ENCODE measurements at places on chromosomes 5 and 9.

DNA sequence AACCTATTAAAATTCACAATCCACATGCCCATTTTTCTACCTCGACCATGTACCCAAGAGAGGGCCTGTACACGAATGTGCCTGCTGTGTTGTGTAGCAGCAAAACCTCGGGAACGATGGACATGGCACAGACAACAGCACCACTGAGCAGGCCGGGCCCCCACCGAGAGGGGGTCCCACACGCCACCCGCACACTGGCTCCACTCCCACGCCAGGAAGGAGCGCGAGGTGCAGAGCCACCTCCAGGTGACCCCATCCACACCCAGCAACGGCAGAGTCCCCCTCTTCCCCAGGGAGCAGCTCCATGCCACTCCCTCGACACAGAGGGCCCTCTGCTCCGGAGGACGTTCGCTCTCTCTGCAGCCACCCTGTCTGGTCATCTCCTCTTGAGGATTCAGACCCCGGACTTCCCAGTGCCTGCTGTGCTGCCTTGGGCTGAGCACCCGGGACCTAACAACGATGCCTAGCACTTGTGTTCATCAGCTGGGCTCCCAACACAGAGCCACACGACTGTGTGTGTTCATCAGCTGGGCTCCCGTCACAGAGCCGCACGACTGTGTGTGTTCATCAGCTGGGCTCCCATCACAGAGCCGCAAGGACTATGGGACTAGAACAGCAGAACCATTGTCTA, 25.3 kb upstream of the ADAMTS2 start:
- no peak for DNase-seq

GRCh38 chr5:64587370-64587769, 81.6 kb downstream of the RGS7BP start:
- no peak for DNase-seq

- DNase-seq = no peak
Observed at GRCh38 chr9:31210978-31211570, 1173.4 kb upstream of the ACO1 start.

DNA sequence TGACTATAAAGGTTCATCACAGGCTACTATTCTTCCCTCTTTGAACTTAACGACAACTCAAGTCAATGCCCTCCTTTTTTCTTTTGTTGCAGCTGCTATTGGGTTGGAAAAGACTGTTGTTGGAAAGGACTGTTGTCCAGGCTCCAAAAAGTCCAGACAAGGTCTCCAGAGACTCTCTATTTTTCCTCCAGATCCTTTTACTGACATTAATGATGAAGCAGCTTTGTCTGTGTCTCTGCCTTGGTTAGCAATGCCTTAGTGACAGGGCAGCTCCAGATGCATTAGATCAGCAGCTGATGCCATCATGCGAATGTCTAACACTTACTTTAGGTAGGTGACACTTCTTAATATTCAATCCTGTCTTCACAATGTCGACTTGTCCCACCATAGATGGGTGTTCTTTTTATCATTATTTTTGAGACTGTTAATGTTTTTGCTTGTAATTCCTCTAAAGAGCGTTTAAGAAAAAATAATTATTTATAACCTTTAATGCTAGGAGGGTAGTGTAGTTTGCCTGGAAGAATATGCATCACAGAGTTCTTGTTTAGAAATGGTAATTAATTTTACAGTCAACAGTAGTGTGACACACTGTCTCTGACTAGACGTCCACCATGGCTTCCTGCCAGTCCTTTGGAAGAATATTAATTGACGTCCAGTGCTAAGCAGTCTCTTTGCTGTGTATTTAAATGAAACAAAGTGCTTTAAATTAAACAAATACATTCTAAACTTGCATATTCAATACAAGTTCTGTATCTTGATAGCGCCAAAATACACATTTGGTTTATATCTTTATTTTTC, 492.2 kb downstream of the NR2F1-AS1 start:
- no peak for DNase-seq

DNA sequence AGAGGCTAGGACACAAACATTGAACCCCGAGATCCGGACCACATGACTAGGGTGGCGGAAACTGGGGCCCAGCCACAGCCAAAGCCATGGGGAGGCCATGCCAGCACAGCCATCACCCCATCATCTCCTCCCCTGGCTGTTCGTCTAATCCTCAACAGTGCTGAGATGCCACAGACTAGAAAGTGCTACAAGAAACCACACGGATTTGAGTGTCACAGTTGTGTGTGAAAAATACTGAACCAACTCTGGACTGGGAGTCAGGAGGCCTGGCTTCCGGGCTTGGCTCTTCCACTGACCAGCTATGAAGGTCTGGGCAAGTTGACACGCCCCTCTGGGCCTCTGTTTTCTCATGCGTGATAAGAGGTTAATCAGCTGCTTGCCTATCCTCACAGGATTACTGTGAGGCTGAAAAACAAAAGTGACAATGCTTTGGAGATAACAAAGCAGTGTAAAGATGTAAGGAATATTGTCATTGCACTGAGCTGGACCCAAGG, 38.8 kb upstream of the SHB start:
- no peak for DNase-seq

DNA sequence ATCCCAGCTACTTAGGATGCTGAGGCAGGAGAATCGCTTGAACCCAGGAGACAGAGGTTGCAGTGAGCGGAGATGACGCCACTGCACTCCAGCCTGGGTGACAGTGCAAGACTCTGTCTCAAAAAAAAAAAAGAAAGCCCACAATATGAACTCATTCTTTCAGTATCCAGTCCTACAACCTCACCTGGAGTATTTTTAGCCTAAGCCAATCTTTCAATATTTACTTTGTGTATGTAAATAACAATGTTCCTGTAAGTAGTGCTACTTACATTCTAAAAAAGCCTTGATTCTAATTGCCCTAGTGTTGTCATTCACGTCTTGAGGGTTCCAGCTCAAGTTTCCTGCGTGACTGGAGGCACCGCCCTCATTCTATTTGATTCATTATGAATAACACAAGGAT, 62.0 kb downstream of the BHMT start:
- DNase-seq = no peak

DNA sequence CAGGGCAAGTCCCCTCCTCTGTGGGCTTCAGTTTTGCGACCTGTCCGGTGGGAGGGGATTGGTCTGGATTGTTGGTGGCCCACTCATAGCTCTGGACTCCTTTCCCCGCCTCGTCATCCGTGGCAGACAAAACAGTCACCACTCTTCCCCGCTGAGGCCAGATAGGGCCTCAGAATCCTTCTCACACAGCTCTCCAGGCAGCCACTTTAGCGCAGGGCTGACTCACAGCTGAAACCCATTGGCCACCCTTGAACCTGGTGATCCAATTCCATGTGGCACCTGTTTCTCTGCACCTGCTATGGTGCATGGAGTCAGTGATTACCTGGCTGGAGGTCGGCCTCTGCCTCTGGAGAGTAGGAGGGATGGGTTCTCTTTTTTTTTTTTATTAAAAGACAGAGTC, 15.8 kb upstream of the CACFD1 start:
- DNase-seq = no peak

DNA sequence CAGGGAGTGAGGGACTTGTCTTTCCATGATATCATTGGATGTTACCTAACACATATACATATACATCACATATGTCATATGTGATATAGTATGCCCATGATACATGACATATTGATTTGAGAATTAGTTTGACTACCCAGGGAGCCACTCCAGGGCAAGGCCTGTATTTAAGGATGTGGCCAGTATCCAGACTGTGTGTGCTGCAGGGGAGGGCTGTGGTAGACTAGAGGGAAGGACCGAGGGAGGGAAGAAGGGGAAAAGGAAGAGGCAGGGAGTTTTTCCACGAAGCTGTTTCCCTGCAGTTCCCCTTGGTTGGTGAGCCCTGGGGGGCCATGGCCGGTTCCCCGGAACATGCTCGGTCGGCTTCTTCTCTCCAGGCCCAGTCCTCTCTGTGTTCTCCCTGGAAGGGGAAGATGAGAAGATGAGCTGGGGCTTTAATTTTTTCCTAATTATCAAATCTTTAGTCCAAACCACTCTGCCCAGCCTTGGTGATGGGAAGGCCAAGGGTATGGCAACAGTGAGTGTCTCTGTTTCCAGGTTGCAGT, 48.7 kb downstream of the NSUN2 start:
- DNase-seq = no peak

GRCh38 chr9:115127191-115127817, 9.3 kb upstream of the TNC start:
- DNase-seq = no peak

- no peak for DNase-seq
Observed at GRCh38 chr5:138754699-138755057, 1.5 kb downstream of the CTNNA1 start.

DNA sequence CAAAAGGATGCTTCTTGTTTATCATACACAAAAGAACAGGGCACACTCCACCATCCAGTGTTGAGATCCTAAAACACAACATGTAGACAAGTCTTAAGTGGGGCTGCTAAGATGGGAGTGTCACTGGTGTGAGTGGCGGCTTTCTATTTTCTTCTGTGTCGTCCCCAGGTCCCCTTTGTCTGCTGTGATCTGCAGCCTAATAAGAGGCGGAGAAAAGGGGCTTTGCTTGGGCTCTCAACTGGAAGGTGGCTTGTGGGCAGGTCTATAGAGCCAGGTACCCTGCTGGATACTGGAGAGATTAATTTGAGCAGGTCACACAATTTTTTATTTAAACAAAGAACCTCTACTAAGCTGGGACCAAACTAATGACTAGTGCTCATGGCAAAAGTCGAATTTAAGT, 126.1 kb upstream of the SAP30L start:
- DNase-seq = no peak

DNA sequence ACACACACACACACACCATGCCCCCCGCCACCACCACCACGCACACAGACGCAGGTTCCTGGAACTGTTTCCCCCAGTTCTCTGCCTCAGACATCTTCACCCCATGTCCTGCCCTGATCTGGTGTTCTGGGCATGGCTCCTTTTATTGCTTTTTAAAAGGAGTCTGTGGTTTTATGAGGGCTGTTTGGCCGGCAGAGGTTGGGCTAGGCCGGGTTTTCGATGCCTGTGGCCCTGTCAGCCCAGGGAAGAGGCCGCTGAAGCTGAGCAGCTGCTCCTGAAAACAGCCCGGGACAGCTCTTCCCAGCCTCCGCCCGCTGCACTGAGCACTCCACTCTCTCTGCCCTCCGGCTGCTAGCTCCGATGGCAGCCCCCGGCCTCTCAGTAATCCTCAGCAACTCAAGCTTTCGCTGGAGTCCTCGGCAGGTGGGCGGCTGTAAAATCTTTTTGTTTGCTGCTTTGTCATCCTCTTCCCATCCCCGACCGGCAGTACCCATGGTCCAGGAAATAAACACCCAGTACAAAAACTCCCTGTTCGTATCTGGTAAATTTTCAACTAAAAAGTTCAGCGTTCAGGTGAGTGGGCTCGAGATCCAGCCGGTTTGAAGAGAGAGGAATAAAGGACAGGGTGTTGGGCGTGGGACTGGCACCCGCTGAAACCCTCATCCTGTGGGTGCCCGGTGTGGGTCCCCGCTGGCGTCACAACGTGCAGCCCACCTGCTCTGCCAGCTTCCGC, 103.0 kb upstream of the ERCC6L2 start:
- no peak for DNase-seq

DNA sequence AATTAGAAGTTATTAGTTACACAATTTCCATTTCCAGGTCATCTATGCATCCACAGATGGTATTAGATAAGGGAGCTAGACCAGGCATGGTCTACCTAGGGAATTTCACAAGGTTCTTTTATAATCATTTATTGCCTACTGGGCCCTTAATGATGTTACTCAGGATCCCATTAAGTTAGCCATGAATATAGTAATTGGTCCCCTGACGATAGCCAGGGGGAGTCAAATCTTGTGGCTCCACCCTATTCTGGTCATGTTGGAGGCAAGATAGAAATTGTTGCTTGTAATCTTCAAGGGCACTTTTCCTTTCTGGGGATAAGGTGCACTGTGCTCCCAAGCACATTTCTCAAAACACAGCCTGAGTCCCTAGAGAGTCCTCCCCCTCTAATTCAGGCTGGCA, 14.1 kb upstream of the ELL2 start:
- DNase-seq = no peak

GRCh38 chr5:112669328-112669963, 68.2 kb upstream of the APC start:
- no peak for DNase-seq

DNA sequence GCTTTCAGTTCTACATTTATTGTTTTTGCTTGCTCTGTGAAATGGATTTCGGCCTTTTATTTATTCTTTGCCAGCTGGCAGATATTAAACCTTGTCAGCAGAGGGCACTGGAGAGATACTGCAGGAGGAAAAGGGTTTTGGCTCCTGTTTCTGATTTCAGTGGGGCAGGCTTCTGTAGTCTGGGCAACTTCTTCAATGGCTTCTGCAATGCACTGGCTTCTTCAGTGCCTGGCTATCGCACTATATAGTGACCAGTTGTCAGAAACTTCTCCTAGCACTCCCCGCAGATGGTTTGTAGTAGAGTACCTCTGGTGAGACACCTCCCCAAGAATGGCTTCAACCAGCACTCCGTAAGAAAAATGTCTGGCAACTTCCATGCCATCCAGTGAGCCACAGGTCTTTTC, 3.2 kb upstream of the NFX1 start:
- DNase-seq = no peak

DNA sequence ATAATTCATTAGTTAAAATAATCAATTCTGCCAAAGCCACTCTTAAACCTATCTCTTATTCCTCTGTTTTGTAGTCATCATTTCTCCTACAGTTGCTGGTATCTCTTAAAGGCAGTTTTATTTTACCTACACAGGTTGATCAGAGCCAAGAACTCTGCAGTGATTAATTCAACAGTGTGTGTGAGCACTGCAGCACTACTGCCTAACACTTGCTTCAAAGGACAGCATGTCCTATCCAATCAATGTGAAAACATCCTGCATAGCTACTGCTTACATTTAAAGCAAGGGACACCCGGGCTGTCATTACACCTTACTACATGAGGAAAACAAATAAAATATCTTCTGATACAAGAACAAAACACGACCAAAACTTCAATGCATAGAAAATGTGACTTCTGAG, 45.1 kb upstream of the HK3 start:
- DNase-seq = no peak

GRCh38 chr9:121944711-121945191, 148.4 kb downstream of the TTLL11 start:
- DNase-seq = no peak

DNA sequence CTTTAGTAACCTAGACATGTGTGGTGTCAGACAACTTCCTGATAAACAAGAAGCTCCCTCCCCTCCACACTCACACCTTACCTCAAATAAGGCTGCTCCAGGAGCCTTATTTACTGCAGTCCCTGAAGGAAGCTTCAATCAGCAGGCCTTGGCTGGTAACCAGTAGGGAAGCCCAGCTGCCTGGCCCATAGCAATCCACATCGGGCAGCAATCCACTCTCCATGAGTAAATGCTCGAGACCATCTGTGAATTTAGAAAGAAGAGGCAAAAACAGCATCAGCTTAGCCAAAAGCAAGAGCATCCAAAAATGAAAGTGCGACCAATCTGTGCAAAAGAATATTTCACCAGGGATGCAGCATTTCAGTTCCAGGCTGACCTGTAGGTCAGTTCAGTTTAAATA, 213.3 kb upstream of the TUSC1 start:
- no peak for DNase-seq

- DNase-seq = no peak
Observed at GRCh38 chr9:2785060-2785950, 58.6 kb downstream of the PUM3 start.

GRCh38 chr9:95482621-95483020, 34.1 kb downstream of the PTCH1 start:
- DNase-seq = no peak

- DNase-seq = no peak
Observed at GRCh38 chr9:35920051-35920620, 10.8 kb downstream of the SPAAR start.

All from stimulated activated CD8-positive, alpha-beta memory T cell treated with anti-CD3 and anti-CD28 coated beads, Interleukin-7, amount 100 ng/mL, for 24 hours (primary cell).